ENCODE measurements at places on chromosomes 5 and 9.

GRCh38 chr5:115685490-115685889 is 59.7 kb upstream of the TMED7 start:
- no peak for DNase-seq

GRCh38 chr5:92749943-92750342 is 831.1 kb downstream of the NR2F1-AS1 start:
- DNase-seq, result no peak

DNA sequence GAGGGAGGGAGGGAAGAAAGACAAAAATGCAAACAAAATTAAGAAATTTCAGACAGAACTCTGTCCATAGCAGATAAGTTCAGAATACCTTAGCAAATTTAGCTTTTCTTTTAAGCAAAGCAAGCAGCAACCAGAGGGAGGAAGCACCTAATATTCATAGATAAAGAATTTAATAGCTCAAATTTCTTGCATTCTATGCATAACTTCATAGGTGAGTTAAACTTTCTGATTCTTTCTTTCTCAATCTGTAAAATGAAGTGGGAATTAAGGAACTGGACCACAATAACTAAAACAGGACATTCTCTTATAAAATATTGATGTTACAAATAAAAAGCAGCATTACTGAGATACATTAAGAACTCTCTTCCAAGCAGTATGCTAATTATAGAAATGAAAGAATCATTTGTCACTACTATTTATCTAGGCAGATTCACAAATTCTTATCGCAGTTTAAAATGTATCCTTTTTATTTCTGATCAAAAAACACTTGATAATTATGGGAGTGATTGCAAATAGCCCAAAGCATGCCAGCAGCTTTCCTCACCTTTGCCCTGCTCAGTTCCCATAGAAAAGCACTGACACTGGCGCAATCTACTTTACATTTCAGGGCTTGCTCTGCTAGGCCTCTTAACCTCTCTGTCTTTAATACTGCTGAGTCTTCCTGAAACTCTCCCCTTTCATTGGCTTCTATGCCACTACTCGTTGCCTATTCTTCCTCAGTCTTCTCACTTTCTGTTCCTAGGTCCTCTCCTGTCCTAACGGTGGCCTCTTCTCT is 341.8 kb downstream of the PIK3R1 start:
- no peak for DNase-seq

GRCh38 chr5:5017827-5018577 is 122.1 kb upstream of the ADAMTS16 start:
- no peak for DNase-seq

DNA sequence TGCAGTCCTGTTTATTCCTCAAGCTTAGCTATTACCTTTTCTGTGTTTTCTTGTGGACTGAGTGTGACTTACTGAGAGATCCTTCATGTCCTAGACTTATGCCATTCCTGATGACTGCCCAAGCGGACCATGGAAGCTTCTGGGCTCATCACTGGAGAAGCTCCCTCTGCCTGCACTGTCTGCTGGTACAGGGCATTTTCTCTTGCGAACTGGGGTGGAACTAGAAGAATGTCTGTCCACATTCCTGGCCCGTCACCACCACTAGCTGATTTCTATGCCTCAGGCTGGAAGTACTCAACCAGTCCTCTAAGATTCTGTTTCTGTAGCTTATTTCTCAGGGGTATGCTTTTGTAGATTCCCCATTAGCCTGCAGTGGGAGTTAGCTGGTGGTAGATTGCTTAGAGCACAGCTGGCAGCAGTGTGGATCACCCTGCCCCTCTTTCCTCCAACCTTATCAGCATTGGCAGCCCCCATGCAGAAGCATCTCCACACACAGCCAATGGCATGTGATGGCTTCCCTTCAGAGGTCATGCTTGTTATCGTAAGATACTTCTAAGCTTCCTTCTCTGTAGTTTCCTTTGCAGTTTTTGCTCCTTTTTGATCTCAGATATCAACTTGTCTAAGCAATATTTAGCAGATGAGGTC is 12.4 kb downstream of the SLC36A1 start:
- DNase-seq, result no peak

- DNase-seq, result no peak
These were observed 15.4 kb downstream of the FGF18 start for GRCh38 chr5:171434874-171435273.

GRCh38 chr5:179413711-179414458 is 68.6 kb upstream of the ADAMTS2 start:
- no peak for DNase-seq

DNA sequence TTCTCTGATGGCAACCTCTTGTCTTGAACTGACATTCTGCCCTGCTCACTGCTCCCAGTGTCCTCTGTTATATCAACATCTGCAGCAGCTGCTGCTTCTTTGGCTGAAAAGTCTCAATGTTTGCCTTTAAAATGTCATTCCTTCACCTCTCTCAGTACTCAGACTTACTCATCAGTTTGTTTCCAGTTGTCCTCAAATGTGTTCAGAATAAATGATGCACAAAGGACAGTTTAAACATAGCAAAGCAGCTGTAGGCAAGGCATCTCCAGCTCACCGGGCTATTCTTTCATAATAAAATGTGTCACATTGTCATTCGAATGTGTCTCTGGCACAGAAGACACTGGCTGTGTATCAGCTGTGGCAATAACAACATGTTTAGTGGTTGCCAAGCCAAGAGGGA is 590.9 kb upstream of the ZNF608 start:
- no peak for DNase-seq

- DNase-seq, result no peak
These were observed 702.1 kb downstream of the SEMA5A start for GRCh38 chr5:8843771-8844170.

GRCh38 chr5:59810041-59810440 is 83.5 kb downstream of the PDE4D start:
- no peak for DNase-seq

DNA sequence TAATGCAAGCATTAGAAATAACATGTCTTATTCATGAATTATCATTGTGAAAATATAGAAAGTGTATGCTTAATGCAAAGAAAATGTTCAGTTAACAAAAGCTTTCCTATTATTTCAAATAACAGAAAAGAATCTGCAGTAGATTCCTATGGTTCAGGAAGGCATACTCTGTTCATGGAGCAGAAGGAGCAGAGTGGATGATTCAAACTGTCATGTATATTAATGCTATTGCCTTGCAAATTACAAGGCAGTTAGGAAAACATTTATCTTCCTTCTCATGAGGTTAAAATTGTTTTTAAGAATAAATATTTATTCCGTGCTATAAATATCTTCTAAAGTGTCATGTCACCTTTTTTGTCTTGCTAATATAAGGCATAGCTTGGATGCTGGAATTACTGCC is 47.5 kb downstream of the PCSK1 start:
- DNase-seq, result no peak

DNA sequence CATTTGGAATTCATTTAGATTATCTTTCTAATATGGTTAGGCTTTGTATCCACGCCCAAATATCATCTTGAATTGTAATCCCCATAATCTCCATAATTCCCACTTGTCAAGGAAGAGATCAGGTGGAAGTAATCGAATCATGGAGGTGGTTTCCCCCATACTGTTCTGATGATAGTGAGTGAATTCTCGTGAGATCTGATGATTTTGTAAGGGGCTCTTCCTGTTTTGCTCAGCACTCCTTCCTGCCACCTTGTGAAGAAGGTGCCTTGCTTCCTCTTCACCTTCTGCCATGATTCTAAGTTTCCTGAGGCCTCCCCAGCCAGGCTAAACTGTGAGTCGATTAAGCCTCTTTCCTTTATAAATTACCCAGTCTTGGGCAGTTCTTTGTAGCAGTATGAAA is 527.5 kb upstream of the ARRDC3 start:
- DNase-seq, result no peak

- no peak for DNase-seq
These were observed 203.6 kb downstream of the GABRB2 start for GRCh38 chr5:161342886-161343285.

- no peak for DNase-seq
These were observed 229.6 kb downstream of the NDUFS4 start for GRCh38 chr5:53790026-53790425.

DNA sequence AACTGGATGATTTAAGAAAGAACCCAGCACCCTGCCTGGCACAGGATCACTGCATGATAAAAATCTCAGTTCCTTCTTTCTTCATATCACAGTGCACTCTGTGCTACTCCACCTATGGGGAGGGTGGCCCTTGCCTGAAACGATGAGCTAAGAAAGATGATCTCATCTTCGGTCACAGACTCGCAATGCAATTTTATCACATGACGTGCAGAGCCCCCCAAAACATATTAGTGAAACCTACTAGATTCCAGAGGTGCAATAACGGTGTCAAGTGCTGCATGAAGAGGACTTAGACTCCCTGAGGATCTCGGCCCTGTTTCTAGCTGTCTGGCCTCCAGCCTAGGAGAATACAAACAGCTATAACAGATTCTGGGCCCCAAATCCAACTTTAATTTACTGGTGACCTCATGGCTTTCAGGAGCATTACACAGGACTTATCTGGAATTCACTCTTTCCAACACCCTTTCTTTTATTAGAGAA is 104.0 kb downstream of the EBF1 start:
- no peak for DNase-seq

GRCh38 chr5:120927950-120928530 is 463.9 kb downstream of the PRR16 start:
- DNase-seq, result no peak

- DNase-seq, result no peak
These were observed 138.5 kb upstream of the EGFLAM start for GRCh38 chr5:38119836-38120235.

DNA sequence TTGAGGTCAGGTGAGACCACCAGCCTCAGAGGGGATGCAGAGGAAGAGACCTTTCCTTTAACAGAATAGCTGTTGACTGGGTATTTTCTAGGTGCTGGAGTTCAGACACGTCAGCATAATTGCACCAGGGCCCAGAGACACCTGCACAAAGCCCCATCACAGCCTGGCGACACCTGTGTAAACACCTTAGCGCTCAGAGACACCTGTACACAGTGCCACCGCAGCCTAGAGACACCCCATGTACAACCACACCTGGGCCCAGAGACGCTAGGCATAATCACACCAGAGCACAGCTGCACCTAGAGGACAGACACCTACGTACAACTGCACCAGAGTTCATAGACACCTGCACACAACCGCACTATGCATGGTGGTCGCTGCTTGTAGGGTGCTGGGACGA is 1.0 kb downstream of the TRIP13 start:
- no peak for DNase-seq

GRCh38 chr5:88724201-88724600 is 158.8 kb downstream of the MEF2C start:
- no peak for DNase-seq

- no peak for DNase-seq
These were observed 91.1 kb upstream of the DMRT1 start for GRCh38 chr9:750249-750967.

DNA sequence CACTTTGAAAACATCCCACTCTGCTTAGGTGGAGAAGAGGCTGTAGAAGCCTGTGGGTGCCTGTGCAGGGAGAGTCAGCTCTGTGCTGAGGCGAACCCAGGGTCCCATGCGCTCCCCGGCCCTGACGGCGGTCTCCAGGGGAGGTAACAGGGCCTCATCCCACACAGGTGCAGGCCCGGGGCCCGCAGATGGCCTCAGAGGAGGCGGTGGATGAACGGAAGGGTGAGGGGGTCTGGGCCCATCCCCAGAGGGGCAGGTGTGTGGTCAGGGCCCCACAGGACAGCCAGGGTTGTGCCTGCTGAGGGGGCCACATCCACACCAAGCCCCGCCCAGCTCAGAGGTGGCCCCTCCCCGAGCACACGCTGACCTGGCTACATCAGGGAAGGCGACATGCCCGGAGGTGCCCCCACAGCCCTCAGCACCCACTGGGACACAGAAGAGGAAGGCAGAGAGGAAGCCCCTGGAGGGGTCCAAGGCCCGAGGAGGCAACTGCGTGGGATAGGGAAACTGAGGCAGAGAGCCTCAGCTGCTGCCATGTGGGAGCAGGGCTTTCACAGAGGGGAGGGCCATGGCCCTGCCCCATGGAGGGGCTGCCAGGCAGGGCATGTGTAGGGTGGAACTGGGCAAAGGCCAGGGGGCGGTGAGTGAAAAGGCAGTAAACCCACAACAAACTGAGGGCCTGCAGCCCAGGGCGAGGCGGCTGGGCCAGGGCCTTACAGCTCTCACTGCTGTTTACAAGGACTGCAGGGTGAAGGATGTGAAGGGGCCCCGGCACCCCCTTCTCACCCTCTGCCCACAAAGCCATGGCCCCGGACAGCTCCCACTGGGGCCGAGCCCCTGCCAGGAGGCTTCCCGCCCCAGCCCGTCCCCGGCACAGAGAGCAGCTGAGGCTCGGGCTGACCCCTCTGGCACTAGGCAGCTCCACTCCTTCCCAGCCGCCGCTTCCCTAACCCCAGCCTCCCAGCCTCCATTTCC is 29.5 kb downstream of the EXD3 start:
- DNase-seq, result no peak

DNA sequence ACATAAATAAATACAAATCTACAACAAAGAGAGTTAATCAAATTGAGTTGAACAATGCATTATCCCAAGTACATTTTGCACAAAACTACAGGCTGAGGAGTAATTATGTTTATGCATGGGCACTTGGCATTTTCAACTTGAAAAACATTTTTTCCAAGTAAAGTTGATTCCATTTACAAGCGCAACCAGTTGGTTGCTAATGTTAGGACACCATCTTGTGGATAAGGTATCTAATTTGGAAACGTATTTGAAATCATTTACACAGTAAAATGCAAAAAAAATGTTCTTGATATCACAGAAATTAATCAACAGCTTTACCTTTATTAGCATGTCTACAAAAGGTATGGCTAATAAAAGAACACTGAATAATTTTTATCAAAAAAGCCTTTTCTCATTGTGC is 18.8 kb downstream of the FTMT start:
- no peak for DNase-seq

GRCh38 chr9:119318371-119318770 is 50.9 kb downstream of the BRINP1 start:
- DNase-seq, result no peak

- DNase-seq, result no peak
These were observed 20.8 kb downstream of the PTCH1 start for GRCh38 chr9:95495961-95496360.

DNA sequence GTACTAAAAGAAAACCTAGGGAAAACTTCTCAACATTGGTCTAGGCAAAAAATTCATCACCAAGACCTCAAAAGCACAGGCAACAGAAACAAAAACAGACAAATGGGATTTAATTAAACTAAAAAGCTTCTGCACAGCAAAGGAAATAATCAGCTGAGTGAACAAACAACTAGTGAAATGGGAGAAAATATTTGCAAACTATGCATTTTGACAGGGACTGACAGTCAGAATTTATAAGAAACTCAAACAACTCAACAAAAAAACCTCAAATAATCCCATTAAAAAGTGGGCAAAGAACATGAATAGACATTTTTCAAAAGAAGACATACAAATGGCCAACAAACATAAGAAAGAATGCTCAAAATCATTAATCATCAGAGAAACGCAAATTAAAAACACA is 189.4 kb downstream of the AUH start:
- no peak for DNase-seq

- DNase-seq, result peak; percentile 91
These were observed 7.2 kb downstream of the SOWAHA start for GRCh38 chr5:132820162-132820754.

GRCh38 chr9:13816837-13817236 is 497.1 kb downstream of the NFIB start:
- no peak for DNase-seq

GRCh38 chr5:9624196-9624947 is 5.8 kb downstream of the TAS2R1 start:
- DNase-seq, result no peak

- no peak for DNase-seq
These were observed 143.6 kb downstream of the LHFPL2 start for GRCh38 chr5:78504704-78505677.

Data from D721Med (cell line).